COLO829 (cell line): ENCODE measurements at places on chromosomes 5 and 9.
A peak's percentile ranks its signal among the peaks of the same experiment; 100 is the strongest.

DNA sequence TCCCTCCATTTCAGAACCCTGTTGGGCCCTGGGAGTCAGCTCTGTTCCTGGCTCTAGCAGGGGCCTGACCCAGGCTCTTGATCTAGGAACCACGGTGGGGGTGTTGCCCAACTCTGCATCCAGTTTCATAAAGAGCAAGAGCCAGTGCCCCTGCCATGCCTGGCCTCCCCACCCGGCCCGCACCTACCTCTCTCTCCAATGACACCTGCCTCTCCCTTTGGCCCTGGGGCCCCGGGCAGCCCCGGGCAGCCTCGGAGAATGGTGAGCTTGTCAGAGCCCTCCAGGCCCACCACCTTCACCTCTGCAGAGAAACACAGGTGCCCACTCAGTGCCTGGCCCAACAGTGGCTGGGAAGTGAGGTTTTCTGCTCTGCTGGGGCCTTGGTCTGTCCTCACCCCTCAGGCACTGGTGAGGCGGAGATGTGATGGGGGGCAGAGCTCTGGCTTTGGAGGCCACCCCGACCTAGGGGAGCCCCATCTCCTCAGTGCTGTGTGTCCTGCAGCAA lies 1.5 kb downstream of the FCN1 start:
- DNase-seq = no peak

GRCh38 chr5:173857234-173857633 lies 30.9 kb upstream of the CPEB4 start:
- no peak for DNase-seq

DNA sequence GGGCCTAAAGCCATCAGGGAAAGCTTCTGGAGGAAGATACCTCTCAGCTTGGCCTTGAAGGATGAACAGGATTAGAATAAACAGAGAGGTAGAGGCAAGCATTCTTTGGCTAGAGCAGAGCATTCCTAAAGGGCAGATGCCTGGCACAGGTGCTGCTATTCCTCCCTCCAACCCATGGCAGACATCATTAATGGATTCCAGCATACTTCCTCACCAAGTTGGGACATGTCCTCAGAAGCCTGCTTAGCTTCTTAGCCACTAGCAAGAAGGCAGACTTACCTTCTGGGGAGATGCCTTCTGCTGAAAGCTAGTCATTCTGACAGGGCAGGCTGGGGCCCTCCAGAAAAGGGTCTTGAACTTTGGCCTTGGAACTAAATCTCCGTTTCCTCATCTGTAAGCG lies 122.0 kb downstream of the RGS3 start:
- DNase-seq = no peak

GRCh38 chr9:129320575-129321285 lies 142.7 kb upstream of the IER5L start:
- peak; percentile 73 for DNase-seq

DNA sequence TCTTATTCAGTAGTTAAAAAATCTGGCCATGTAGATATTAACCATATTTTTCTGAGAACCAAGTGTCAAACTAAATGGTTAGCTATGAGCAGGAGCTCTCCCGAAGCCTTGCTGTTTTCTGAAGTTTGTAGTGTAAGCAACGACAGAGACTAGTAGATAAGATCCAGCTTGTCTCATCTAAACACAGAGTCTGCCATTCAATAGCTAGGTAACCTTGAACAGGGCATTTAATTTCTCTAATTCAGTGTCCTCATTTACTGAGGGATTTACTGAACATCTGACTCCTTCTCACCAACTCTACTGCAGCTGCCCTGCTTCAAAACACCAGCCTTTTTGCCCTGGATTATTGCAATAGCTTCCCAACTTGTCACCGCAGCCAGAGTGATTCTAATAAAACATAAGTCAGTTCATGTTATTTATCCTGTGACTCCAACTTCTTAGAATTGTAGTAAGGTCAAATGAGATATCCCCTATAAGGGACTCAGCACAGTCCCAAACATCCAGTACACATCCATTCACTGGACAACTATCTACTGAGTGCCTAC lies 337.0 kb downstream of the PLK2 start:
- no peak for DNase-seq

- DNase-seq = no peak
Observed at GRCh38 chr5:34040472-34040871, 2.5 kb downstream of the C1QTNF3 start.

- DNase-seq = no peak
Observed at GRCh38 chr9:132356324-132356924, 1.6 kb upstream of the SETX start.

DNA sequence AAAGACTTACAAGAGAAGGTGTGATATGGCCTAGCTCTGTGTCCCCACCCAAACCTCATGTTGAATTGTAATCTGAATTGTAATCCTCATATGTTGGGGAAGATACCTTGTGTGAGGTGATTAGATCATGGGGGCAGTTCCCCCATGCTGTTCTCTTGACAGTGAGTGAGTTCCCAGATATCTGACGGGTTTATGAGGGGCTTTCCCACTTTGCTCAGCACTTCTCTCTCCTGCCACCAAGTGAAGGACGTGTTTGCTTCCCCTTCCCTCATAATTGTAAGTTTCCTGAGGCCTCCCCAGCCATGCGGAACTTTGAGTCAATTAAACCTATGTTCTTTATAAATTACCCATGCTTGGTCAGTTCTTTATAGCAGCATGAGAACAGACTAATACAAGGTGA lies 49.0 kb downstream of the CDO1 start:
- no peak for DNase-seq

- DNase-seq = no peak
Observed at GRCh38 chr5:39262981-39263380, 43.6 kb upstream of the FYB1 start.

- DNase-seq = no peak
Observed at GRCh38 chr5:43051684-43052083, 11.6 kb upstream of the ANXA2R start.

- no peak for DNase-seq
Observed at GRCh38 chr5:77312413-77312812, 101.9 kb downstream of the PDE8B start.

DNA sequence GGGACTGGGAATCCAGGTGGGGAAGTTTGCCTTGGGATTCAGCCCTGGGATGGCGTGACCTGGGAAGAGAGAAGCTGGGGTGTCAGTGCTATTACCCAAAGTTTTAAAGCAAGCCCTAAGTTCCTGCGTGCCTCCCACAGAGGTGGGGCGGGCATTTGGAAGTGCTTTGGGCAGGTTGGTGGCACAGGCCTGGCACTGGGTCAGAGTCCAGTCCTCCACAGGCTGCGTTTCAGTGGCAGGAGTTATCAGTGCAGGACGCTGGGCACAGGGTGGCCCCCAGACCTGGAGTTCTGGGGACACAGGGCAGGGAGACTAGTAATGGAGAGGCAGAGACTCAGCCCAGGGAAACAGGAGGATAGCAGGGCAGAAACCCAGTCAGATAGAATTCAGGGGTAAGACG lies 147.2 kb downstream of the MAST4 start:
- no peak for DNase-seq

DNA sequence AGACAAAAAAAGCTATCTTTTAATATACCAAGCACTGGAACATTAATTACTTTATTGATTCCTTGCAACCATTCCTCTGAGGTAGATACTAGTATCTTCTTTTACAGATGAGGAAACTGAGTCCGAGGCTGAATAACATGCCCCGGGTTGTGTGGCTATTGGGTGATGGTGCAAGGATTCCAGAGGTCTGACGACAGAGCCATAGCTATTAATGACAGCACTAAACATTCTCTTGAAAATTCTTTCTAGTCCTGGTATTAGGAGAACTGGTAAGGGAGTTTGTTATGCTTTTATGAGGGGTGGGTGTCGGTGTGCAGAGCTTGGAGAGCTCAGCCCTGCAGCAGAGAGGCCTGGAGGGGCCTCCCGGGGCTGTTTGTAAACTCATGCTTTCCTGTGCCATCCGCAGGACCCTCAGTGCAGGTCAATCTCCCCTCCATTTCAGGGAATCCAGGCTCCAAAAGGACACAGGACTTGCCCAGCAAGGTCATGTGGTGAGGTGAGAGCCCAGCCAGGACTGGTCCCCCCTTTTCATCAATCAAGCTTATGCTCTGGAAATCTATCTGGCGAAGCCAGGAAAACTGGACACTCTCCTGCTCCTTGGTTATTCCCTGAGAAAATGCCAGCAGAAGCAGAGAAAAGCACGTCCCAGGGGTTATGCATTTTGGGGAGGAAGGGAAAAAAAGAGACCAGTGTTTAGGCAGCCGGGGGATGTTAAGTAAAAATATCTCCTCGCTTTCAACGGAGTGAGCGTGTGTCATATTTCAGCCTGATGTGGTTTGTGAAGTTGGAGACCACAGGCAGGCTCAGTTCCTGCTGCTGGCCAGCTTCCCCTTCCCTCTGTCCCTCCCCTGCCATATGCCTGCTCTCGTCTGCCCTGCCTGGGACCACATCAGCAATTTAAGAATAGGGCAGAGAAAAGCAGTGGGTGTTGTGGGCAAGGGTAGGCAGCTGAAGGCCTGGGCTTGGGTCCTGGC lies 3.7 kb downstream of the GSN start:
- no peak for DNase-seq

GRCh38 chr9:95507464-95508241 lies 9.1 kb downstream of the PTCH1 start:
- no peak for DNase-seq

DNA sequence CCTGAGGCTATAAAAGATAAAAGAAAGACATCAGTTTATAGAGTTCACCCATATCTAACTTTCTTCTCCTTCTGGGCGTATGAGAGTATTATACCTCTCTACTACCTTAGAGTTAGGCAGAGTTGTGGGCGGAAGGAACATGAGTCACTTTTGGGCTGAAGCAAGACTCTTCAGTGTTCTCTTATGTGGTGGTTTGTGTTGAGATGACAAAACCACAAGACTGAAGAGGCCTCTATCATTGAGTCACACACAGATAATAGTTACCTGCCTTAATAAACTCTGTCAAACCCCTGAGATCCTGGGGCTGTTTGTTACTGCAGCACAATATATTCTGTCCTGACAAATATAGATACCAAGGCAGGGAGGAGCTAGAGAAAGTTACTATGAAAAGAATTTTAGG lies 184.2 kb downstream of the EFNA5 start:
- DNase-seq = no peak

DNA sequence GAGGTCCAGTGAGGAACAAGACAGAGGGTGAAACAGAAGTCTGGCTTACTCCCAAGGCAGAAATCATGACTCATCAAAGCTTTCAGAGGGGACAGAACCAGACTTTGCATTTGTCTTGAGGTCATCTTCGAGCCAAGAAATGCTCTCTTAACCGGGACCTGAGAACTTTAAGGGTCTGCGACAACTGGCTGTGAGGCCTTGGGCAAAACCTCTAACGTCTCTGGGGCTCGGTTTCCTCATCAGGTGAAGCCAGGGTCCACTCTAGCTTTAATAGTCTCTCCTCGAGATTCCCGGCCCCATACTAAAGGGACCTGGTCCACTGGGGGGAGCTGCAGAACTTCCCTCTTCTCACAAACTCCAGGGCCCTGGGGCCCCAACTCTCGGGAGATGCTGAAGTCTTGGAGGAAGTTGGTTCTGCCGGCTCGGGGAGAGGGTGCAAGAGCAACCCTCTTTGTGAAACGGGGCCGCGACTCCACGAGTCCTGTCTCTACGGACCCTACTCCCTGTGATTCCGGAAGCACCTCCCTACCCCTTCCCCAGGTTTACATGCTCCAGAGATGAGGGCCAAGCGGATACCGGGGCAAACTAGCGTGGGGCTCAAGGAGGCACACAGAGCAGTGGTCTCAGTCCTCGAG lies 2.6 kb downstream of the GLIS3 start:
- DNase-seq = peak; percentile 31

- no peak for DNase-seq
Observed at GRCh38 chr5:168740811-168741213, 161.6 kb upstream of the PANK3 start.

GRCh38 chr5:149143470-149143869 lies 2.2 kb downstream of the ABLIM3 start:
- DNase-seq = no peak

DNA sequence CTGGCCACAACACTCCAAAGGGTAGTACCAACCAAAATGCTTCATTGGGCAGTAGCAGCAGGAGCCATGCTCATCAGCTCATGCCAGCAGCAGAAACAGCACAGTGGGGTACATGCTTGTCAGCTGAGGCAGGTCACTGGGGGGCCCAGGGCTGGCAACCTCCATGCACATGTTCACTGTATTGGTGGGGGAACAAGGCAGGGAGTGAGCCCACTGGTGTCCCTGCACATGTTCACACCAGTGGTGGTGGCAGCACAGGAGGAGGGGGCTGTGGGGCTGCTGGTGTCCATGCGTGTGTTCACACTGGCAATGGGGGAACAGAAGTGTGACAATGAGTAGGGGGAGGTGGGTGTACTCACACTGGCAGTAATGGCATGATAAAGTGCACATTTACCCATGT lies 254.3 kb upstream of the KIF2A start:
- DNase-seq = no peak

DNA sequence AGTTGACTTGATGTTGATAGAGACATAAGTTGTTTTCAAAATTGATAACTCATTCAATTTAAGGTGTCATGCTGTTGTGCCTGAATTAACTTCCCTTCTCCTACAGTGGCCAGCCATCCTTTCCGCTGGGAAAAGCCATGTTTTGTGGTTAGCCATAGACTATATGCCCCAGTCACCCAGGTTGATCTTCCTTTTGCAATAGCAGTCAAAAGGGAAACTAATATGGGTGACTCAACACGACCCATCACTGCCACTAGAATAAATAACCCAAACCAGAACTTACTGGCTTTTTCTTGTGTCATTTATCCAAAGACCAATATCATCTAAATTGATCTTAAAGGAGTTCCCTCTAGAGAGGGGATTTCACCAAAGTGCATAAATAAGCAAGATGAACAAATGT lies 87.4 kb downstream of the PTCD2 start:
- no peak for DNase-seq

- DNase-seq = peak; percentile 98
Observed at GRCh38 chr9:121498150-121498486, 1.5 kb downstream of the GGTA1 start.

- DNase-seq = no peak
Observed at GRCh38 chr5:20359377-20359776, 371.4 kb upstream of the CDH18 start.

DNA sequence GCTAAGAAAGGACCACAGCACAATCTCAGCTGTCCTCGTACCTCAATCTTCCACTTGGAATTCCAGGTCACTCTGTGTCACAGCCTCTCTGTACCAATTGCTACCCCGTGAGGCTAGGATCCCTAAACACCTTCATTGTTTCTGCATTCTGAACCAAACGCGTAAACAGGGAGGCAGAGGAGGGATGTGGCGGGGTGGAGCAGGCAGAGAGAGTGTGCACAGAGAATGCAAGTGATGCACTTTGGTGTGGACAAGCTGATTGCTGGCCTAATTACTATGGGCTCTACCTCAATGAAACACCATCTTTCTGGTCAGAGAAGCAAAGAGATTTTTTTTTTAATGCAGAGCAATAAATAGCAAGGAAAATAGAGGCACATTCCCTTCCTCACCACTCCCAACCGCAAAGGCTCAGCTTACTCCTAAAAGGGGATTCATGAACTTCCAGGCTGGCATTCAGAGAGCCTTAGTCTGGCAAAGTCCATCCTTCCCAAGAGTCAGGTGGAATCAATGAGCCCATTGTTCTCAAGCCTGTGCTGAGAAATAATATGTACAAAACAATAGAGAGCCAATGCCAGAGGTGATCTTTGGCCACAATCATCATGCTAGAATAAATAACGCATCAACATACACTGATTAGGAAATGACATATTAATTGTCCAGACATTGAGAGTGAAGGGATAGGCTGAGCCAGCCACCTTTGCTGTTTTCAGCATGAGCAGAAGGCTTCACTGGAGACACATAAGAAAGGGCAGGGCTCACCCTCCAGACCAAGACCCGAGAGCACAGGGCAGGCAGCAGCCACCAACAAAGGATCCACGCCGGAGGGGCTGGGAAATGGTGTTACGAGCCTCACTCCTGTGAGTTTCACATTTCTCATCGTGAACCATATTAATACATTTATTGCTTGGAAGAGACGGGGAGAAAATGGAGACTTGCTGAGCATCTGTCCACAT lies 278.8 kb downstream of the ENC1 start:
- peak; percentile 13 for DNase-seq

- no peak for DNase-seq
Observed at GRCh38 chr5:27062451-27062850, 24.1 kb upstream of the CDH9 start.
